ENCODE measurements at places on chromosomes 13 and 19.
A peak's percentile ranks its signal among the peaks of the same experiment; 100 is the strongest.

DNA sequence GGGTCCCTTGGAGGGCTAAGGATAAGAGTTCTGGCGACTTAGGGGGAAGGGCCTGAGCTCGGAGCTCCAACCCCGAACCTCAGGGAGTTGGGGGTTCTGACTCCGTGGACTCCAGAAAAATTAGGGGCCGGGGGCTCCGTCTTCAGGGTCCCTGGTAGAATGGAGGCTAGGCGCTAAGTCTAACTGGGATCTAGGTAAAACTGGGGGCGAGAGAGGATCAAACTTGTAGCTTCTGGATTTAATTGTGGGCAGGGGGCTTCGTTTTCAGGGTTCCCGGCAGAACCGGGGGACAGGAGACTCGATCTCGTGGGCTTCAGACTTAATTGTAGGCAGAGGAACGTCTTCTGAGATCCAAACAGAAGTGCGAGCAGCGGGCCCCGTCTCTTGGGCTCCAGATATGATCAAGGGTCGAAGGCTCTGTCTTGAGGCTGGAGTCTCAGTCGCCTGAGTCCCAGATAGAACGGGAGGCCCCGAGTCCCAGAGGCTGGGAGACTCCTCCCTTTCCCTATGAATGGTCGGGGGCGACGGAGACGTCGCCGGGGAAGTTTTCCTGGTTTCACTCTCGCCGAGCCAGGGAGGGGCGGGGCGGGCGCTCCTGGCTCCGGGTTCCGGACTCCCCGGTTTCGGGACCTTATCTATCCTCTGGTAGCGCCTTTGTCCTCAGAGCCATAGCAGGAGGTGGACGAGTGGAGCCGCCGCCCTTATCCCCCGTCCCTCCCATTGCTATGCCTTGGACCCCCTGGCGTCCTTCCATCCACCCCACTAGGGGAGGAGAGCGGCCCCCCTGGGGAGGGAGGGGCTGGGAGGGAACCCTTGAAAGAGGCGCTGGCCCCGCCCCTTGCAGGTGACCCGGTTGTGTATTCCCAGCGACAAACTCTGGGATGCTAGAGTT lies 1.3 kb downstream of the NECTIN2 start:
- no peaks in the 10 kb centered on the region for H3K27me3 ChIP-seq
- peak overlapping the region; percentile 78 for H3K4me3 ChIP-seq
- H3K27ac ChIP-seq: peak overlapping the region; percentile 99
- DNase-seq: peak; percentile 71

DNA sequence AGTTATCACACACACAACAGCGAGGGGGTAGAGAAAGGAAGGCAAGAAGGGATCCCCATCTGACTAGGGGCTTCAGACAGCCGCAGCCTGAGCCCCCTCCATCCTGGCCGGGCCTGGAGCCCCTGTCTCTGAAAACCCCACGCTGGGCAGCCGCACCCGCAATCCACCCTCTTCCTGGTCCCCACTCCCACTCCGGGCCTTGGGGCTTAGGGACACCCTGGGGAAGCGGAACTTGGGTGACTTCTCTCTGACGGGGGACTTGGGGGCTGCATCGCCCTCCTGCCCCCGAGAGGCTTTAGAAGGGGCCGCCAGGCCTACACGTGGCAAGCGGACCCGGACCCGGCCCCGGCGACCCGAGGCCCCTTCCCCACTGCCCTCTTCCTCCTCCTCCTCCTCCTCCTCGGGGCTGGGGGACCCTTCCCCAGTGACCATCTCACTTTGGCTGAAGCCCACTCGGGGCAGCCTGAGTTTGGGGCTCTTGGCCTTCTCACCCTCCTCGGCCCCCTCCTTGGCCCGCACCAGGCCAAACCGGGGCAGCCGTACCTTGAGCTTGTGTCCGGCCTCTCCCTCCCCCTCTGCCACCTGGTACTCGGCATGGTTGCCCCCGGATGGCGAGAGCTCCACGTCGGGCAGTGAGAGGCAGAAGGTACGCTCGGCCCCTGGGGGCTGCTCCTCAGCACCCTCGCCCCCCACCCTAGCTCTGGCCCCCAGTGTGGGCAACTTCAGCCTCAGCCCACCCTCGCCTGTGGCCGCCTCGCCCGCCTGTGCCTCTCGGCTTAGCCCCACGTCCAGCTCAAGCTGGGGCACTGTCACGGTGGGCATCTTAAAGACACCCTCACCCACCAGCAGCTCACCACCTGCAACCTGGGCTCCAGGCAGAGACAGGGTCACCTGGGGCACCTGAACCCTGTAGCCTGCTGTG lies 4.2 kb upstream of the HIPK4 start:
- DNase-seq: no peak
- no peak overlapping the region for H3K27ac ChIP-seq
- no peaks in the 10 kb centered on the region for H3K36me3 ChIP-seq
- no peak overlapping the region for H3K4me3 ChIP-seq

DNA sequence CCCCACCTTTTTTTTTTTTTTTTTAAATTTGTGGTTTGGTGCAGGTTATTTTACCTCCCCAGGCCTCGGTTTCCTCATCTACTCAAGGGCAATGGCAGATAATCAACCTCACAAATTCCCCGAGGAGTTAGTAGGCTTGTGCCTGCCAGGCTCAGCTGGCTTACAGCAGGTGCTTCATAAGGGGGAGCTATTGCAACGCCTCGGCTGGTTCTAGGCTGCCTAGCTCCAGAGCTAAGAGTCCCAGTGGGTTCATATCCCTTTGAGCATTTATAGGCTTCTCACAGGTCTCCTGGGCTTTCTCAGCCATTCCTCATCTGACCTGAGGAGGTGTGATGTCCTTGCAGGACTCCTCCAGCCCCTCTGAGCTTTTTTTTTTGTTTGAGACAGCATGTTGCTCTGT lies 10.6 kb downstream of the BCKDHA start:
- peaks cover 11% of the 10 kb centered on the region for H3K4me1 ChIP-seq
- DNase-seq: no peak
- no peak overlapping the region for H3K4me3 ChIP-seq
- peaks cover 9% of the 10 kb centered on the region for H3K36me3 ChIP-seq
- H3K27ac ChIP-seq: peak overlapping the region; percentile 81

- no peaks in the 10 kb centered on the region for H3K27me3 ChIP-seq
- DNase-seq: peak; percentile 79
- no peaks in the 10 kb centered on the region for H3K36me3 ChIP-seq
- H3K4me1 ChIP-seq: no peaks in the 10 kb centered on the region
Measured at GRCh38 chr13:114032126-114032799, 58.4 kb upstream of the C13orf46 start.

- peaks cover 20% of the 10 kb centered on the region for H3K27me3 ChIP-seq
- no peak overlapping the region for H3K27ac ChIP-seq
- no peaks in the 10 kb centered on the region for H3K4me1 ChIP-seq
- no peak for DNase-seq
Measured at GRCh38 chr19:45935267-45935666, 20.7 kb upstream of the NANOS2 start.

GRCh38 chr13:74114641-74115040 lies 19.6 kb downstream of the KLF12 start:
- H3K27me3 ChIP-seq: no peaks in the 10 kb centered on the region
- no peaks in the 10 kb centered on the region for H3K36me3 ChIP-seq
- no peak overlapping the region for H3K27ac ChIP-seq

DNA sequence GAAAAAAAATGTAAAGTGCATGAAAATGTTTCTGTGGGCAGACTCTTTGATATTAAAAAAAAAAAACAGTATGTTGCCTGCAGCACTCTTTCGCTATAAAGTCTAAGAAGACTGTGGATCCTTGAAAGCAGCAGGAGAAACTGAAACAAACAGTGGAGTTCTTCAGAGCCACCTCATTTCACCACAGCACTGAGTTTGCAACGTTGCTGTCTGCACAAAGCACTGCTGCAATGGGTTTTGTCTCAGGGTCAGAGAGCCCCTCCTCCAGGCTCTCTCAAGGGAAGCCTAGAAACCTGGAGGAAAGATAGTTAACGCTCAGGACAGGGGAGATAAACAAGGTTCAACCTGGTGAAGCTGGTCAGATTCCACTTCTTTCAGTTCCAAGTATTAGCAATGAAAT lies 248.7 kb downstream of the EFNB2 start:
- no peaks in the 10 kb centered on the region for H3K4me1 ChIP-seq
- H3K27ac ChIP-seq: no peak overlapping the region
- H3K27me3 ChIP-seq: no peaks in the 10 kb centered on the region
- H3K36me3 ChIP-seq: no peaks in the 10 kb centered on the region

GRCh38 chr19:2325281-2326046 lies 2.9 kb downstream of the LSM7 start:
- no peaks in the 10 kb centered on the region for H3K27me3 ChIP-seq
- H3K4me3 ChIP-seq: no peak overlapping the region
- no peak overlapping the region for H3K27ac ChIP-seq
- peaks cover 5% of the 10 kb centered on the region for H3K36me3 ChIP-seq

DNA sequence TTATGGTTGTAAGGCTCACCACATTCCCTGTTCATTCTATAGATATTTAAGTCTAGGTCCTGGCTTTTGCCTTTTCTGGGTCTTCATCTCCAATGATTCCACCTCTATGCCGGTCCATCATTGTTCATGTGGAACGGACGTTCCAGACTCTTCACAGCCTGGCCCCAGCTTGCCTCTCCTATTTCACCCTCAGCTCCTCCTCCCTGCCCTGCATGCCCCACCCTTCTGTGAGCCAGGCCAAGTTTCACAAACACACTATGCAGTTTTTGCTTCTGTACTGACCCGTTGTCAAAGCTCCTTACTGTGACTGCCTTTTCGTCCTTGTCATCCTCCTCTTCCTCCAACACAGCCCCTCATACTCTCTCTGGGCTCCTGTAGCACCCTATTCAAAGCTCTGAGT lies 31.3 kb downstream of the TEX26 start:
- H3K27me3 ChIP-seq: no peaks in the 10 kb centered on the region
- H3K27ac ChIP-seq: no peak overlapping the region
- H3K4me3 ChIP-seq: no peak overlapping the region
- H3K36me3 ChIP-seq: no peaks in the 10 kb centered on the region

- no peak for DNase-seq
- H3K27ac ChIP-seq: no peak overlapping the region
- peaks cover 3% of the 10 kb centered on the region for H3K27me3 ChIP-seq
- no peaks in the 10 kb centered on the region for H3K4me1 ChIP-seq
Measured at GRCh38 chr13:111449041-111449440, 128.6 kb downstream of the TEX29 start.

- no peak overlapping the region for H3K4me3 ChIP-seq
- peaks cover 9% of the 10 kb centered on the region for H3K36me3 ChIP-seq
- no peak for DNase-seq
- H3K27ac ChIP-seq: no peak overlapping the region
- H3K27me3 ChIP-seq: no peaks in the 10 kb centered on the region
Measured at GRCh38 chr19:34490141-34490766, 8.7 kb downstream of the WTIP start.

DNA sequence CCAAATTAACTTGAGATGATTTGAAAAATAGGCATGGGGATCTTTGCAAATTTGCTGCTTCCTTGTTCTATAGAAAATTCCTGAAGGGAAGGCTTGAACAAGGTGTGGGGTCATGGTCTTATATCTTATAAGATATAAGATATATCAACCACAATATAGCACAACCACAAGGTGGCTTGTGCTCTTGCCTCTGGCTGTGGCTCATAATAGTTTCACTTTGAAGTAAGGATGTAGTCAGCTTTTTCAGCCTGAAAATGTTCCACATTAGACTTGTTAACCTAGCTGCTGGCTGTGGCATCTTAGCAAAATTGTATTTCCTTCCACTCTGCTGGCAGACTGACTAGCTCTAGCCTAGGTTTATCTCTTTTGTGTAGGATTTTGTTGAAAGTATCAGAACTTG lies 169.7 kb downstream of the KLF5 start:
- DNase-seq: peak; percentile 10
- no peaks in the 10 kb centered on the region for H3K4me1 ChIP-seq
- H3K36me3 ChIP-seq: no peaks in the 10 kb centered on the region
- no peaks in the 10 kb centered on the region for H3K27me3 ChIP-seq
- H3K27ac ChIP-seq: no peak overlapping the region
- H3K4me3 ChIP-seq: no peak overlapping the region

DNA sequence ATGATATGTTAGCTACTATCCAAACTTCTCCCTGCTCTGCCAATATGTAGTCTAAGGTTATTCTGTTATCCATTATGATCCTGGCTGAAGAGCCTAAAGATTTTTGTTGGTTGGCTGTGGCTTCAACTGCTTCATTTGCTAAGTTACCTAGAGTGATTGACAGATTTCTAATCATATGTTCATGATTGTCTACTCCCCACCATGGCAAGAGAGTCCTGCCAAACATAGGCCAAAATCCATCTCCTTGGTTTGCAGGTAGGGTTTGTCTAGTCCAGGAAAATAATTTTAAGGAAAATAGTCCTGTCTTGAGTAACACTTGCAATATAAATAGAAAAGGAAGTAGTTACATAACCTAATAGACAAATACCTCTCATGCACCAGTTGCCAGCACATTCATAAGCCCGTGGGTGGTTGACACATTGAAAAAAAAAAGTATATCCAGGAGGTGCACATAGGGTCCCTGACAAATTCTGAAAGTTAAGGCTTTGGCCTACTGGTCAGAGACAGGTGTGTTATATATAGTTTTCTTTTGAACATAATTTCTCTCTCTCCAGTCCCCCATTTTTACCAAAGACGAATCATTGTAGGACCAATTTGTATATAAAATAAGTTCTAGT lies 5.4 kb upstream of the CBY2 start:
- H3K27ac ChIP-seq: no peak overlapping the region
- H3K27me3 ChIP-seq: no peaks in the 10 kb centered on the region
- H3K4me3 ChIP-seq: no peak overlapping the region
